WERI-Rb-1 (cell line): ENCODE measurements at places on chromosomes 6 and 20.

DNA sequence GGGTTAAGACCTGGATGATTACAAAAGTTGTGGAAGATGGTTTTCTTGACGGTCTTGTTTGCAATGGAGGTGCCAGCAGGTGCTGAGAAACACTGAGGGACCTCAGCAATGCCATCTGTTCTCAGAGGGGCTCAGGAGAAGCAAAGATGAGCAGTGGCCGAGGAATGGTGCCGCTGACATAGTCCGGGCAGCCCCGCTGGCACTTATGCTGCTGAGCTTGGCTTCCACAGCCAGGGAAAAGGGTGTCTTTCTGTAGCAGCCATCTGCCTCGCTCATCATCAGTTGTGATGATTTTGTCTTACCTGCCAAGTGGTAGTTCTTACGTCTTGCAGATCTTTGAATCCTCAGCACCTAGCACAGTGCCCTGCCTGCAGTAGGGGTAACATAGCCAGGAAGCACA lies 55.7 kb downstream of the PPP1R14C start:
- DNase-seq = no peak

DNA sequence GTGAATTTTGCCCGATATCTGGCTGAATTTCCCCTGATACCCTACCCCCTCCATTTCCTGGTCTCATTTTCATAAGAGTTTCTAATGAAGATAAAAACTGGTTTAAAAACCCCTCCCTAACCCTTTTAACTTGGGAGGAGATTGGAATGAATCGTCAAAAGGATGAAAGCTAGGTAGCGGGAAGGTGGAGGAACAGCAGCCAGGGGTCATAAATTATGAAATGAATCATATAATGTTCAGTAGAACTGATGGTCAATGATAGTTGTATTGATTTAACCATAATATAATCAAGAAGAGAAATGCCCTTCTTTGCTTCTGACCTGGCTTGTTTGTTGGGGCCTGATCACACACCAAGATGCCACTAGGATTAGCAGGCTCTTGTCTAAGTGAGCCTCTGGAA lies 38.5 kb upstream of the SGK1 start:
- no peak for DNase-seq

- DNase-seq = no peak
These were observed 34.1 kb downstream of the HLA-G start for GRCh38 chr6:29861521-29862255.

- no peak for DNase-seq
These were observed 36.3 kb upstream of the SIRT5 start for GRCh38 chr6:13538084-13538483.

- DNase-seq = no peak
These were observed 182.5 kb downstream of the ATXN1 start for GRCh38 chr6:16578695-16579285.

GRCh38 chr6:159434410-159434809 lies 258.6 kb downstream of the SOD2 start:
- no peak for DNase-seq

DNA sequence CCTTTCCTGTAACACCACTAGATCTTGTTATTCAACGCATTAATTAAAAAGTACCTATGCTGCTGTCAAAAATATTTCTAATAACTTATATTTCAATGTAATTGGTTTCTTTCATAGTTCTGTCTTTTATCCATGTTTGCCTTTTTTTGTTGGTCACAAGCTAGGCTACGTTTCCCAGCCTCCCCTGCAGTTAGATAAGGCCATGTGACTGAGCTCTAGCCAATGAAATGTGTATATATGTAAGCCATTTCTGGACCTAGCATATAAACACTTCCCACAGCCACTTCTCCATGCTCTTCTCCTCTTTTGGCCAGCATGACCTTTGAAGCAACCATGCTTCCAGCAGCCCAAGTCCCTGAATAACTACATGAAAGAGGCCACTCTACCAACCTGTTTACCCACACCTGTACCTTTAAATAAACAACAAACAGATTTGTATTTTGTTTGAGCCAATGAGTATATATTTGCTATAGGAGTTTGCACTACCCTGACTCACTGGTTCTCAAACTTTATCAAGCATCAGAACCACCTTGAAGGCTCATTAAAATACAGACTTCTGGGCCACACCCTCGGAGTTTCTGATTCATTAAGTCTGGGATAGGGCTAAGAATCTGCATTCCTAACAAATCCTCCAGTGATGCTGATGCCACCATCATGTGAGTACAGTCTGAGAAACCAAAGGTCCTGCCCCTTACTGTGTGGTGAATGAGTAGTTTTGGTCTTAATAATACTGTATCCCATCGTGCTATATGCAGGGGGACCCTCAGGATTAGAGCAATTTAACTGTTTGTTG lies 45.6 kb upstream of the BEND6 start:
- DNase-seq = no peak

GRCh38 chr6:77106992-77107391 lies 356.3 kb downstream of the HTR1B start:
- DNase-seq = no peak

GRCh38 chr20:45419188-45420091 lies 3.5 kb downstream of the PIGT start:
- DNase-seq = no peak

- DNase-seq = no peak
These were observed 29.2 kb upstream of the SSR1 start for GRCh38 chr6:7341989-7342742.

DNA sequence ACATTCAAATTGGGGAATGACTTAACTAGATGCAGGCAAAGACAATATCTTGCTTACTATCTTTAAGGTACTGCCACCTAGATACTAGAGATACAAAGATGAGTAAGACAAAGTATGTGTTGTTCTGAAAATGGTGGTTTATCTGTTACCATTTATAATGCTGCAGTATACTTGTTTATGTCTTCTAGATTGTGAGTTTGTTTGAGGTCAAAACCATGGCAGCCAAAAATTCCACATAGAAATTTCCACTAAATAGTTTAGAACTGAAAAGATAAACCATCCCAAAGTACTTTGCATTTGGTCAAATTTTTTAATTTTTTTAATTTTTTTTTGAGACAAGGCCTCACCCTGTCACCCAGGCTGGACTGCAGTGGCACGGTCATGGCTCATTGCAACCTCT lies 150.8 kb downstream of the SOX4 start:
- no peak for DNase-seq

DNA sequence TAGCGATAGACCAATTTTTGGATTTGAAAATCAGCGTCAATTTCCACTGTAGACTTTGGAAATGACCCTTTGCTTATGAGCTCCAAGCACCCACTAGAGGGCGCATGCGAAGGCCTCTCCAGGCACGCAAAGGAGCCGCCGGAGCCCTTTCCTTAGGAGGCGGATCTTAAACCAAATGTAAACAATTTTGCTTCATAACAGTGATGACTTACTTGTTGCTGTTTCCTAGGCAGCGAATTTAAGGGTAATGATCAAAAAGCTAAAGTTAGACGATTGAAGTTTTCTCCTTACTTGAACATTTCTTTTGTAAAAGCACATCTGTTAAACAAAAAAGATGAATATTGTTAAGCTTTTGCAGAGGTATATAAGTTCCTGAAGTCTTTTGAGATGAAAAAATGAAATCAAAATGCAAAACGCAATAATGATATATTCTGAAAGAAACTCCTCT lies 29.2 kb upstream of the EXOC2 start:
- DNase-seq = peak; percentile 89

DNA sequence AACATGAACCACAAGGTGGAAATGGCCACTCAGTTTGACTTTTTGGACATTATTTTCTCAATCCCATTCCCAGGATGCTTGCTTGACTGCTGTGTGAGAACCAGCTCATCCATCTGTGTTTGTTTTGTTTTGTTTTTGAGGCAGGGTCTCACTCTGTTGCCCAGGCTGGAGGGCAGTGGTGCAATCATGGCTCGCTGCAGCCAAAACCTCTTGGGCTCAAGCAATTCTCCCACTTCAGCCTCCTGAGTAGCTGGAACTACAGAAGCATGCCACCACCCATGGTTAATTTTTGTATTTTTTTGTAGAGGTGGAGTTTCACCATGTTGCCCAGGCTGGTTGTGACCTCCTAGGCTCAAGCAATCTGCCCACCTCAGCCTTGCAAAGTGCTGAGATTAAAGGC lies 166.0 kb upstream of the CDH4 start:
- no peak for DNase-seq

GRCh38 chr6:5771759-5772390 lies 234.8 kb downstream of the NRN1 start:
- DNase-seq = no peak

DNA sequence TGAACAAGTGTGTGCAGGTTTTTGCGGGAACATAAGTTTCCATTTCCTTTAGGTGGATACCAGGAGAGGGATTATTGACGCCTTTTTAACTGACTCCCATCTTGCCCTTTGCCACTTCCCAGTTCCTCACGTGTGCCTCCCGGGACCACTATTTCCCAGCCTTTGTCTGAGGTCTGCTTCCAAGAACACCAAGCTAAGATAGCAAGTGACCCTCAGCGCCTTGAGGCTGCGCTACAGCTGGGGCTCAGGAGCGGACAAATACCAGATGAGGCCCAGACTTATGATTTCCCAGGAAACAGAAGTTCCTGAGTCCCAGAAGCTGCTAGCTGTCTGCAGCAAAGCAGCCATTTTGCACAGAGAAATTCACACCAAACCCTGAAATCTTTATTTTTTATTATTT lies 216.7 kb downstream of the SYNDIG1 start:
- no peak for DNase-seq

DNA sequence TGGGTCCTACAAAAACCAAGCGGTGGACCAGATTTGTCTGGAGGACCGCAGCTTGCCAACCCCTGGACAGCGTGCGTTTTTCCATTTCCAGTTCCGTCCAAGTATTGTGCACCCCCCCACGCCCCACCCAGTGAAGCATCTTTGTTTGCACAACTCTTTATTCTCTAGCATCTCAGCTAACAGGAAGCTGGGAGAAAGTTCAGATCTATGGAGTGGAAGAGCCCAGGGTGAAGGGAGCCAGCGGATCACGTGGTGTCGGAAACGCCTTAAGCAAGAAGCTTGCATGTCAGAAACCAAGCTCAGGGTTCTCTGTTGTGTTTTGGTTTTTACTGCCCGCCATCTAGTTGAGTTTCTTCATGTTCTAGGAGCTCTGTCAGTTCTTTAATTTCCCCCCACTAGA lies 29.9 kb downstream of the ARID1B start:
- no peak for DNase-seq

DNA sequence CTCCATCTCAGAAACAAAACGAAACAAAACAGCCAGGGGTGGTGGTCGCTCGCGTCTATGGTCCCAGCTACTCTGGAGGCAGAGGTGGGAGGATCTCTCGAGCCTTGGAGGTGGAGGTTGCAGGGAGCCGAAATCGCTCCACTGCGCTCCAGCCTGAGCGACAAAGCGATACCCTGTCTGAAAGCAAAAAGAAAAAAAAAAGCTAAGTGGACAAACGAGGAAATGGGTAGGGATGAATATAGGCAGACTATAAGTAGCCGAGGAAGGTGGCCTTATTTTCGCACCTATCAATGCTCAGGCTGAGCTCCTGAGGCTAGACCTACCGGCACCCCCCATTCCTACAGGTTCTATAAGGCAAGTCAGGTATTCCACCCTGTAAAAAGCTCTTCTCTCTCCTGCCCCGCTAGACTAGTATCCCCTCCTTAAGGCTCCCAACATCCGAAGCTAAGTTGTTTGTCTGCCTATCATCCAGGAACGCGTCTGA lies 650 bp upstream of the CASP8AP2 start:
- peak; percentile 15 for DNase-seq

GRCh38 chr6:169168302-169168630 lies 85.4 kb downstream of the THBS2 start:
- DNase-seq = no peak

DNA sequence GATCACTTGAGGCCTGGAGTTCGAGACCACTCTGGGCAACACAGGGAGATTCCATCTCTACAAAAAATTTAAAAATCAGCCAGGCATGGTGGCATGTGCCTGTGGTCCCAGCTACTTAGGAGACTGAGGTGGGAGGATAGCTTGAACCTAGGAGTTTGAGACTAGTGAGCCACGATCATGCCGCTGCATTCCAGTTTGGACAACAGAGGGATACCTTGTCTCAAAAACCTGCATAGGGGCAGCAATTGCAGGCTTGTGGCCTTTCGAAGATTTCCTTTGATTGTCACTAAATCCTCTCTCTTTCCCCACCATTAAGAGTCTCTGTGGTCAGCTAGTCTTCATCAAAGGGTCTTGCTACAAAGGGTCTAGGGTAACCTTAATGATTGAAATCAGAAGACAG lies 60.3 kb downstream of the UTRN start:
- DNase-seq = no peak

DNA sequence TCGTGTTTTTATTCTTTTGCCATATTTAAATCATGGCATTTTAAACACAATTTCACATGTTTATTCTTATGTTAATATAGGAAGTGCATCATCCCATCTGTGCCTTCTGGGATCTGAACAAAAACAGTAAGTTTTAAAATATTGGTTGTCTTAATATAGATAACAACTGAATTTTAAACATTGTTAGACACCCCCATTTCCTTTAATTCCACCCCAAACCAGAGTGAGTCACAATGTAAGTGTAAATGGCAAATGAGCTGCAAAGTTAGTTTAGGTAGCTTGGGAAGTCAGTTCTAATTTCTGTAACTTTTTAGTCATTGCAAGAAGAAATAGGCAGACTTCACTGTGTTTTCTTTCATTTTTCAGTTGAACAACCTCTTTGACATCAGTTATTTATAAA lies 108.0 kb downstream of the ADGRG6 start:
- DNase-seq = no peak

- no peak for DNase-seq
These were observed 153.0 kb downstream of the REV3L start for GRCh38 chr6:111329882-111330633.

GRCh38 chr6:22238861-22239260 lies 58.0 kb downstream of the PRL start:
- DNase-seq = no peak

- no peak for DNase-seq
These were observed 26.1 kb upstream of the SLC22A7 start for GRCh38 chr6:43271944-43272343.

DNA sequence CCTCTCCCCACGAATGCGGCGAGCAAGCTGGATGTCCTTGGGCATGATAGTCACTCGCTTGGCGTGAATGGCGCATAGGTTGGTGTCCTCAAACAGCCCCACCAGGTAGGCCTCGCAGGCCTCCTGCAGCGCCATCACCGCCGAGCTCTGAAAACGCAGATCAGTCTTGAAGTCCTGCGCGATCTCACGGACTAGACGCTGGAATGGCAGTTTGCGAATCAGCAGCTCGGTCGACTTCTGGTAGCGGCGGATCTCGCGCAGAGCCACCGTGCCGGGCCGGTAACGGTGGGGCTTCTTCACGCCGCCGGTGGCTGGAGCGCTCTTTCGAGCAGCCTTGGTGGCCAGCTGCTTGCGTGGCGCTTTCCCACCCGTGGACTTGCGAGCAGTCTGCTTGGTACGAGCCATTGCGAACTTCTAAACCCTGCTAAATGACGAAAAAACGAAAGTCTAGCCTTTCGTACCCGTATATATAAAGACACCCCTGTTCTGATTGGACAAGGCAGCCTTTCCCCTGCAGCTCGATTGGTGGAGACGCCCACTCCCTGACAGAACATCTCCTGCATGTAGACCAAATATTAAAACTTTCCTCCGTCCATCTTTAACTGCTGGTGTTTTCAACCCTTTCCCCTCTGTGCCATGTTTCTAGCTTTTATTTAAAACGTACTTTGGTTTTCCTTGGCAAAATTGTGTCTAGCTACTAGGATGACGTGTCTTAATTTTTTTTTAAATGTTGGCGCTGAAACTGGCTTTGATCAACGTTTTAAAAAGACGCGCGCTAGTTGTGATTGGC lies 109.8 kb downstream of the HFE start:
- no peak for DNase-seq
